Left cardiac atrium (tissue), 4 donors: ENCODE measurements at places on chromosomes 16 and 17. TPM values are rescaled to one million over a fixed set of nuclear protein-coding genes. Genes with fewer than 3 reads are reported as not detected.
A peak's percentile ranks its signal among the peaks of the same experiment; 100 is the strongest.

The MT4 gene
- total RNA-seq: not detected

The CEP95 gene
- 13.6 TPM for total RNA-seq

The NEUROD2 gene
- total RNA-seq: not detected

GRCh38 chr16:31386157-31386984 lies 6.8 kb upstream of the ITGAD start:
- no peak for DNase-seq

- no peak for DNase-seq
These were observed 15.7 kb upstream of the RNF222 start for GRCh38 chr17:8413328-8413727.

DNA sequence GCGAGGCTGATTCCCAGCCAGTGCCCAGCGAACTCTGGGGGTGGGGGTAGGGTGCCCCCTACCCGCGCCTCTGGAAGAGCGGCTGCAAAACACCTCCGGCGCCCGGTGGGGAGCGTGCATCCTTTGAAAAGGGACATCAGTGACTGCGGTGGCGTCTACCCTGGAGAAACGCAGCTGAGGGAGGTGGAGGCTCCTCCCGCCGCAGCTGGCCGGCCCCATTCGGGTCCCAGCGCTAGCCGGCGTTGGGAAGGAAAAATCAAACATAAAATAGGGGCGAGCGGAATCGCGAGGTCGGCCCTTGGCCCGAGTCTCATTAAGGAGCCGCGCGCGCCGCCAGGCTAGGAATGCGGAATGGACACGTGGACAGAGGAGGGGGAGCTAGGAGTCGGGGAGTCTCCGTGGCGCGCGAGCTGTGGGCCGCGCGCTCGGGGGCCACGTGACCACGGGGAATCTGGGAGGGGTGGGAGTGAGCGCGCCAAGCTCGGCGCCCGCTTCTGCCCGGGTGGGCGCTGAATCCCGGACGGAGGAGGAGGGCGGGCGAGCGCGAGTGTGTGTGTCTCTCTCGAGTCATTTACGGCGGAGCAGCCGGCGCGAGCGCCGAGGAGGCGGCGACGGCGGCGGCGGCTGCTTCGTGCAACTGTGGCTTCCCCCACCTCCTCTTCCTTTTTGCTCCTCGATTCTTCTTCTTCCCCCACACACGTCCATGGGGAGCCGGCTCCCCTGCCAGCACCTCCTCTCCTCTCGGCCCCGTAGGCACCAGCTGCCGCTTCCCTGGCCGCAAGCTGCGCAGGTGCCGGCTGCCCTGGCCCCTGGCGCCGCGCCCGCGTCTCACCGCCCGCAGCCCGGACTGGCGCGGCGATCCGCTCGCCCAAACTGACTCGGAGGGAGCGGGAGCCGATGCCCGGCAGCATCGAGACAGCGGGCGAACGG lies at the start of gene TMEM132E:
Gene TMEM132E, plus strand, starts transcription at position 566 of the 930 bp plus-strand sequence. CDS start 1,495 bp downstream, outside the sequence.
- DNase-seq: peak; percentile 54

DNA sequence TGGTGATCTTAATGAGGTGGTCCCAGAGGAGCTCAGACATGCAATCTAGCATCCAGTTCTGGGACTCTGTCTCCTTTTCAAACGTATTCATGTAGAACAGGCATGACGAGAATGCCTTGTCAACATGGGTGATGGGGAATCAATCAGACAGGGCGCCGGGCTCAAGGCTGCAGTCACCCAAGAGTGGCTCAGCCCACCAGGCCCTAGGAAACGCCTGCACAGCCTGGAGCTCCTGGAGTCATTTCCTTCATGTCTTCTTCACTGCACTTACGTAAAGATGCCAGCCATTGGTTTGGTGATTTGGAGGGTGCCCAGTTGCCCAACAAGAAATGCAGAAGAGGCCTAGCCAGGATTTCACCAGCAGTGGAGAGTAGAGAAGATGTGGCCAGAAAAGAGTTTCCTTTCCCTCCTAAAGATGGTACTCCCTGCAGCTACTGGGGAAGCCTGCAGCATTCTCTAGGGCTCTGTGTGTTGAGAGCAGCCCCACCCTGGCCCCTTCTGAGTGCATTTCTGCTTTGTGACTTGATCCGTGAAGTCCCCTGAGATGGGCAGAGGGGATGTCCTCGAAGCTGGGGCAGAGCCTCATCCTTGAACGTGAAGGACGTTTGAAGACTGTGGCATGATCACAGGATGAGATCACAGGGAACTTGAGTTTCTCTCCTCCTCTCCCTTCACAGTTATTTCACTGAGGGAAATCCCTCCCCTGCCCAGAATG lies 24.0 kb upstream of the STH start:
- no peak for DNase-seq

GRCh38 chr16:56282451-56282850 lies 91.2 kb downstream of the GNAO1 start:
- no peak for DNase-seq

- DNase-seq: no peak
These were observed 13.5 kb downstream of the SOX8 start for GRCh38 chr16:995087-995486.

GRCh38 chr16:89334988-89335802 lies 117.7 kb downstream of the ZNF778 start:
- DNase-seq: peak; percentile 56

GRCh38 chr17:50056217-50056960 lies 479 bp downstream of the ITGA3 start:
- DNase-seq: peak; percentile 70
